ENCODE measurements at places on chromosomes 7 and 10.
A peak's percentile ranks its signal among the peaks of the same experiment; 100 is the strongest.

- DNase-seq, result no peak
These were observed 297.2 kb downstream of the RPS24 start for GRCh38 chr10:78330884-78331283.

- no peak for DNase-seq
These were observed 185.8 kb downstream of the GRM8 start for GRCh38 chr7:127066974-127067373.

- DNase-seq, result no peak
These were observed 15.1 kb downstream of the ATP6V1F start for GRCh38 chr7:128877756-128878120.

- no peak for DNase-seq
These were observed 275.2 kb downstream of the AUTS2 start for GRCh38 chr7:69873512-69873911.

DNA sequence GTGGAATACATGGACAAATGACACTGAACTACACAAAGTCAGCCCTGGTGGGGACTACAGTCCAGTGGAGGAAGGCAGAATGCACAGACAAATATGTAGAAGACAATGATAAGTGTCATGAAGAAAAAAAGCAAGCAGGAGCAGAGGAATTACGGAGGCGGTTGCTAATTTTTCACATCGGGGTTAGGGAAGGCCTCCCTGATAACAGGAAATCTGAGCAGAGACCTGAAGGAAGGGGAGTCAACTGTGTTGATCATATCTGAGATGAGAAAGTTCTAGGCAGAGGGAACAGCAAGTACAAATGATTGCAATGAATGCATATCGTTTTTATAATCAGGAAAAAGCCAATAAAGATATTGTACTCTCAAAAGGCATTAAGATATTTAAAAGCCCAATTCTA is 14.0 kb downstream of the KIAA1549 start:
- no peak for DNase-seq

GRCh38 chr10:6217611-6218010 is 14.9 kb downstream of the PFKFB3 start:
- no peak for DNase-seq

DNA sequence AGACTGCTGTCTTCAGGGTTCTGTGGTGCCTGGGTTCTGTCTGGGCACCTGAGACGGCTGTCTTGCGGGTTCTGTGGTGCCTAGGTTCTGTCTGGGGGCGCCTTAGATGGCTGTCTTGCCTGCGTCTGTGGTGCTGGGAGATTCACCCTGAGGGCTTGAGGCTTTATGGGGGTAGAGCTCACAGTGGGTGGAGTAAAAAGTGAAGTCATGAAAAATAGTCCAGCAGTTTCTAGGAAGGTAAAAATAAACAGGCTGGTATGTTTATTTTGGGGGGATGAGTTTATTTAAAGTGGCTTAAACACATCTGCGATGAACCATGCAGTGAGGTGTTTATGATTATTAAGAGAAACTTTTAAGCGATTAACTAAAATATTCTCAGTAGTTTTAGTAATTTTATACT is 64.2 kb downstream of the NKX6-2 start:
- DNase-seq, result no peak

DNA sequence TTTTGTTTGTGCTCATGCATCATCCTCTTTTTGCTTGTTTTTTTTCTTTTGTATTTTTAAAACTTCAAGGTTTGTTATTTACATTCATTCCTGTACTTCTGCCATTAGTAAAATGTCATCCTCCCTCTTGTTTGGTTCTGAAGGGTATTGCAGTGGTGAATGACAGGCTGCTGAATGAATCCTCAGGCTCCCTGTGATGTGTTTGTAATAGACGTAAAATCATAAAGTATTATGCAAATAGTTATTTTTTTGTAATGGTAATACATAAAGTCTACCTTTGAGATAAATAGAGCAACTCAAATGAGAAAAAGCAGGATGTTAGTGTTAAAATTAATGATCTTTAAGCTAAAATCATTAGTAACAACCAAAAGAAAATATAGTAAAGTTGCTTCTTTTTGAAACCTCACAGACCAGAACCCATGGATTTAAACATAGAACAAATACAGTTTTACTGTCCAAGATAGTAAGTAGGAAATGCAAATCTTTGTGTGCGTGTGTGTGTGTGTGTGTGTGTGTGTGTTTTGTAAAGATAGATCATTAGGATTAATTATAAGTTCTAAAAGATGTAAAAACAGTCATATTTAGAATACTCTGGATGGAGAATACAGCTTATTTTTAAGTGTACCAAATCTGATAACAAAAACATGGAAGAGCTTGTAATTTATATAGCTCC is 4.5 kb downstream of the GLCCI1 start:
- no peak for DNase-seq

GRCh38 chr10:119020627-119020946 is 8.9 kb upstream of the NANOS1 start:
- DNase-seq, result no peak

DNA sequence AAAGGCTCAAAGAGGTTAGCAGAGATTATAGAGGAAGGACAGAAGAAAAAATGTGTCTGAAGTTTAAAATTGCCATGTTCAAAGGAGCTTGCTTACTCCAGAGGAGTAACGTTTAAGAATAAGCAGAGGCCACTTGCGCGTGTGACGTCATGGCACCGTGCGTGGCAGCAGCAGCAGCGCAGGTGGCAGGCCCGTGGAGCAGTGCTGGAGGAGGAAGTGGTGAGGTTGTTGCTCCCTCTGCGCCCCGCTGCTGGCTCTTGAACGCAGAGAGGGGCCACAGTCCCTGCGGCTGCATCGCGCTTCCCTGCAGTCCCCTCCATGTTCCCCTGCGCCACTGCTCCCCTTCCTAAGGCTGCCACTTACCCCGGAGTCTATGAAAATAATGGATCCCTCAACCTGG is 37.5 kb downstream of the GDI2 start:
- peak; percentile 45 for DNase-seq

DNA sequence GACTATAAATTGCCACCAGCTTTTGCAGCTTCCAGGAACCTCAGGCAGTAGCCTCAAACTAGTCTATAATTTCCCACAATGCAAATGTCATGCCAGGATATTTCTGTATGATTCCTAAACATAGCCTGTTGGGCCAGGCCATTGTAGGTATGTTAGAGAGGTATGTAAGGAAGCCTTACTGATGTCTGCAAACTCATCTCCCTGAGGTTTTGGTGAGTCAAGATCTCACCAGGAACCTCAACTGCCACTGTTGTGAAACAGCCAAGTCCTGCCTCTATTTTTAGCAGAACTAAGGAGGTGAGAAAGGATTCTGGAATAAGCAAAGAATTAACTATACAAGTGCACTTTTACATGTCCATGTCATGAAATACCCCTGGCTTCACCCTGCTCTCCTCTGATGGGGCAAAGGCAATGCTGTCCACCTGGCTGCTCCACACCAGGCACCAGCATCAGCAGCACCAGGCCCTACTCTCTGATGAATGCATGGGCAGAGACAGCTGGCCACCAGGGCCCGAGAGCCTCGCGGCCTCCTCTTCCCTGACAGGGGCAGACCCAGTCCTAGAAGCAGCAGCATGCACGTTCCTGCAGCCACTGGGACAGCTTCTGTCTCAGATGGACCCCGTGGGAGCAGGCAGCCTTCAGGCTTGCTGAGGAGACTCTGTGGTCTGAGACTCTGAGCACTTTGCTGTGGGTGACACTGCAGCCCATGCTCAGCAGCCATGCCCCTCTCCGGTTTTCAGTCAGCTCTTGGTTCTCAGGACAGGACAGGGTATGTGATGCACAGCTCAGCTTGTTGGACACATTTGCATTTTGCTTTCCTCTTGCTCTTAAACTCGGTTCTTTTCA is 147.3 kb downstream of the ZMYND11 start:
- DNase-seq, result no peak
